GM12864 (cell line): ENCODE measurements at places on chromosomes 7 and 10.

- DNase-seq, result no peak
Measured at GRCh38 chr7:123535517-123535916, 1.1 kb upstream of the IQUB start.

- no peak for DNase-seq
Measured at GRCh38 chr7:2289111-2289586, 25.1 kb downstream of the SNX8 start.

DNA sequence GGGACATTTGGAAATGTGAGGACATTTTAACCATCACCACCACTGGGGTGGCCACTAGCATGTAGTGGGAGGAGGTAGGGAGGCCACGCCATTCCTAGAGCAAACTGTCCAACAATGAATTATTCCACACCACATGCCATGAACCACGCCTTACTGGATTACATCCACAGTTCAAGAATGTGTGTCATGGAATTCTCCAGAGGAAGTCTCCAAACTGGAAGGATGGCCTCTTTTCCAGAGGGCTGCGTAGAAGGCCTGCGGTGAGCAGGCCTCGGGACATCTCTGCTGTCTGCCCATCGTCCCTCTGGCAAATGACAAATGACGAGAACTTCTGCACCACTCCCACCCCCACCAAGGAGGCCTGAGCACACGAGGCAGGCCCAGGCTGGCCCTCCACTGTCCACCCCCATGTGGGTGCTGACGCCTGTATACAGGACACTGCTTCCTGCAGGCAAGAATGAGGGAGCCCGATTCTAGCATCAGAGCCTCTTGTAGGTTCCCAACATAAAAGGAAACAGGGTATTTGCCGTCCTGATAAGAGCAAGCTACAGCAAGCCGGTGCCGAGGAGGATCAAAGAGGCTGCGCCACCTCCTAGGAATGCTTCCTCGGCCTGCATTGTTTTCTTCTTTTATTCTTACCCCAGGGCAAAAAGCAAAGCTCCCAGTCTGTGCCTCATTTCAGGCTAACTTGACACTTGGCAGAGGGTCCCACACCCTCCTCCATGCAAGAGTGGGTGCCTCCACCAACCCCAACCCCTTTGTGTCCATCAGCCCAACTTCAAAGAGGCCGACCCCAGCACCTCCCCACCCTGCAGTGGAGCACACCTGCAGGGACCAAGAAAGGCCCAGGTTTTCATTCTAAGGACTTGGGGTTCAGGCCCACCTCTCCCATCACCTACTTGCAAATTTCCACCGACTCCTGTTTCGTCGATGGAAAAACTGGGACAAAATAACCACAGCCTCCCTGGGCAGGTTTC is 23.9 kb downstream of the TNS3 start:
- no peak for DNase-seq

DNA sequence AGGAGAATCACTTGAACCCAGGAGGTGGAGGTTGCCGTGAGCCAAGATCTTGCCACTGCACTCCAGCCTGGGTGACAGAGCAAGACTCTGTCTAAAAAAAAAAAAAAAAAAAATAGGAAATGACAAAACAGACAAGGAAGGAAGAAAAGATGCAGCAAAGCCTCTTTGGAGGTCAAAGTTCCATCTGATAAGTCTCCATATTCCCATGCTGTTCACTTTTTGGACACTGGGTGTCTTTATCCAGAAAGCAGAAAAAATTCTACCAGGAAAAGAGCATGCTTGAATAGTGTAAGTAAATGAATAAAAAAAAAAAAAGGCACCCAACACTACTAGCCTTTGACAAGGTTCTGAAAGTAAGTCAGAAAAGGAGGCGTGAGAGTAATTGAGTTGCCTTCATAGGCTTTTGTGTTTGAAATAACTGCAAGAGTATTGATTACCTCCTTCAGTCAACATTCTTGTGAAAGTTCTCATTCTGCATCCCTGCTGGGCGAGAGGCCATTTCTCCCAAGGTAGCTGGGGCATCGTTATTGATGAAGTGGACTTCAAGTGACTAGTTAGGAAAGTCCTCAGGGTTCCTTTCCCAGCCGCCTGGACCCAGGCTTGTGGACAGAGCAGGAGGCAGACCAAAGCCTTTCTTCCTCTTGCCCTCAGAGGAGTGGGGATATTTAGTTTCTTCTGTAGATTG is 133.3 kb upstream of the KIF5B start:
- no peak for DNase-seq

GRCh38 chr7:778968-779451 is 51.9 kb upstream of the PRKAR1B start:
- DNase-seq, result no peak

DNA sequence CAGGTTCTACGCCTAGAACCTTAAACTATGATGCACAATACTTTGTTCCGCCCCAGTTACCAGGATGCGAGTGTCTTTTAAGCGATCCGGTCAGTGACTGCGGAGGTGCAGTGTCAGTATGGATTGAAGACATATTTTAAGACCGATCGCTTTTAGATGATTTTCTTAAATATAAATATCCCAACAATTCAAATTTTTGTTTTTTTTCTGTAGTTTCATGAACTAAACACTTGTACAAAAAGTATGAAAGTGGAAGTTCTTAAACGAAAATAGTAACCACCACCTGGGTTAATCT is 835 bp downstream of the COMMD3 start:
- no peak for DNase-seq

- DNase-seq, result no peak
Measured at GRCh38 chr10:133058331-133059092, 29.2 kb upstream of the ADGRA1 start.

- DNase-seq, result no peak
Measured at GRCh38 chr10:54470324-54470631, 330.8 kb downstream of the PCDH15 start.

DNA sequence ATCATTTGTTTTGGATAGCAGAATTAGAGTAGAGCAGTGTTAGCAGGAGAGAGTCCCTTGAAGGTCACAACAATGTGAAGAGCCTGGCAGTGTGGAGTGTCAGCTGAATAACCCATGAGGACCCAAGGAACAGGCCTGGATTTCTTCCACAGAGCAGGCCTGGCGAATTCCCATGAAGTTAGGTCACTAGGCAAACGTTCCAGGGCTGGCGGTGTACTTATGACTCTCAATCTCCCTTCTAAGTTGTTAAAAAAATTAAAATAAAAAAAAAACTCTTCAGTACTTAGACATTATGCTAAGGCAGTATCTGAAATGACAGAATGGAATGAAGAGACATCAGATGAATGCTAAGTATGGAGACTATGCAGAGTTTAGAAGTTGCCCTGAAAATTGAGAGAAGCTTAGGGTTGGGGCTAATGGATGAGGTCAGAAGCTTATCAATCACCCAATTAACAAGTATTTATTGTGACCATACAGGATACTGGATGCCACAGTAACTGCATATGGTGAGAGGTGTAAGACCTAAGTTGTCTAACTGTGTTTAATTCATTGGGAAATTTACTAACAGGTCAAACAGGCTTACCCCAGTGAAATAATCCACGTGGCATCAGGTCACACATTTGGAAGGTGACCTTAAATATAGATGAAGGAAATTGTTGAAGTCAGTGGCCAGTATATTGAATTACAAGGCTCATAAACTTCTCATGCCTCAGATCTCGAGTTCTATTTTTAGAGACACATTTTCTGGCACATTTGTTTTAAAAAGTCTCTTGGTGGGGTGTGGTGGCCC is 126.2 kb upstream of the NRP1 start:
- DNase-seq, result no peak

DNA sequence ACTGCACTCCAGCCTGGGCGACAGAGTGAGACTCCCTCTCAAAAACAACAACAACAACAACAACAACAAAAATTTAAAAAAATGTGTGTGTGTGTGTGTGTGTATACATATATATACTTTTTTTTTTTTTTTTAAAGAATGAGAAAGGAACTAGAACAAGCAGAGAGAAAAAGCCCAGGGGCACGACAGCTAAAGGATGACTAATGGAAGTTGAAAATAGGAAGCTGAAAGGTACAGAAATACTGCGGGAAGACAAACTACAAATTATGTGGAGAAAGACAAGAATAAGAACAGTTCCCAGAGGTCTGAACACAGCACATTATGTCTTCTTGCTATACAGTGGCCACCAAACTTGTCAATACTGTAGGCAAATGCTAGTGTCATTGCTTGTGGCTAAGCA is 141.9 kb upstream of the PRSS1 start:
- no peak for DNase-seq

DNA sequence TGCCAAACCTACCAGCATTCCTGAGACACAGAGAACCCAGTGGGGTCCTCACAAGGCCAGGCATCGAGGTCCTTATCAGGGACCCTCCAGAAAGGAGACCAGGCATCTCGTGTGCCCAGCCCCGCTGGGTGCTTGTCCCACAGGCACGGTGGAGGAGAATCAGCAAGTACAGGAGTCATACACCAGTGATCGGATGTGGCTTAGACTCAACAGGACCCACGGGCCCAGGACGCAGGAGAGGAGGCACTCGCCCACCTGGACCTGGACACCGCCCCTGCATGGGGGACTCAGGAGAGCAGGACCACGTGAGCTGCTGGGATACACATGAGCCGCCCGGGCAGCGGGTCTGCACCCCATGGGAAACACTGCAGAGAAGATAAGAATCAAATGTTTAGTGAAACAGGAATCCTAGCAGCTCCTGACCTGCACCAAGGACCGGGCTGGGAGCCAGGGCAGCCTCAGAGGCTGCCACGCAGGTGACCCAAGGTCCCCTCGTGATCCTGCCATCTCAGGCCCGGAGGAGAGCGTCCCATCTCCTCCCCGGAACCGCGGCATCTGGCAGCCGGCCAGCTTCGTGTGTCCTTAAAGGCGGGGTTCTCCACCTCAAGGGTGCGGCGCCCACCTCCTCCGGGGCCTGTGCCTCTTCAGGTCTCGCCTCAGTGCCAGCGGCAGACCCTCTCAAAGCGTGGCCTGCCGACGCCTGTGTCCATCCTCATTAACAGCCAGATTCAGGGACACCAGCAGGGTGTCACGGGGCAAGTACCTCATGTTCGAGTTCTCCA is 59.2 kb downstream of the FOXL3 start:
- DNase-seq, result no peak

DNA sequence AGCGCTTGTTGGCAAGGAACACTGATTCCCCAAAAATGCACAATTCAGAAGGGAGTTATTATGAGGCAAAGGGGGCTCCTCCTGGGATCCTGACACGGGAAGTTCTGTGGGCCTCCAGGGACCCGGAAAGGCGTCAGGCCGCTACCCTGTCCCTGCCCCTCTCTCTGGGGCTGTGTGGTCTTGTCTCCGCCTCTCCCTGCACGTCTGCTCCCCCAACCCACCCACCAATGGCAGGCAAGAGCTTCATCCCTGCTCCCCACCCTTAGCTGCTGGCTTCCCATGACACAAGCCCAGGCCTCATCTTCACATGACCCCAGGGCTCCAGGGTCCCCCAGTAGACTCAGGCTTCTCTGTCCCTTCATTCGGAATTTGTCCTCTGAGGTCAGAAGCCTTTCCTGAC is 31.0 kb upstream of the ADRB1 start:
- DNase-seq, result no peak

- no peak for DNase-seq
Measured at GRCh38 chr10:123640016-123640535, 26.1 kb upstream of the GPR26 start.

GRCh38 chr10:101720606-101721230 is 25.7 kb upstream of the FBXW4 start:
- no peak for DNase-seq

DNA sequence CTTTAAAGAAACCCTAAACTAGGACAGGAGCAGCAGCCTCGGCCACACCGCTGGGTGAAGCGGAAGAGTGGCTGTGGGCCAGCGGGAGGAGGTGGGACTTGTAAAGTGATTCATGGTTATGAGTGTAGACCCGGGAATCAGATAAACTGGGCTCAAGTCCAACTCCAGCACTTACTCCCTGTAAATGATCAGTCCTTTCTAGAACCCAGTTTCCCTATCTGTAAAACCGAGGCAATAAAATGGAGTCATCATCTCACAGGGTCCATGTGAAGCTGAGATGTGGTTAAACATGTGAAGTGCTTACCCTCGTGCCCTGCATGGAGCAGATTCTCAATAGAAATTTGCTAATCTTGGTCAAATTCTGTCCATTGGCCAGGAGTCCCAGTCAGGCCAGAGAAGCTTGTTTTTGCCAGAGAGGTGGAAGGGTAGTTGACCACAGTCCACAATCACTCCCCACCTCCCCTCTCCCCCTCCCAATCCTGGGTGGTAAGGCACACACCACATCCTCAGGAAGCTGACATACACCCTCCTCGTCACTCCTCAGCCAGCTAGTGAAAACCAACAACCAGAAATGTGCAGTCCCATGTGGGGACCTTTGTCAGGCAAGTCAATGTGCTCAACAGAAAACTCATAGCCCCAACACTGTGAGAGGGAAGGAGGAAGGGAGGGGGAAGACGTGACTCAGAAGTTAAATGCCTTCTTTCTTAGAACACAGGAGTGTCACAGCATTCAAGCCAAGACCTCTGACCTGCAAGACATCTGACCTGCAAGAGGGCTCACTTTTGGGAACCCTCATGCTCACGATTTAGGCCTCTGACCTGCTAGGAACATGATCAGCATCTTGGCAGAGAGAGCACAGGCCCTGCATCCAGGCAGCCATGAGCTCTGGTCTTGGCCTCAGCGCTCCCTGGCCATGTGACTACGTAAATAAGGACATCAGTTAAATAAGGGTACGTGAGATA is 145.1 kb downstream of the PLXNA4 start:
- DNase-seq, result no peak

- DNase-seq, result no peak
Measured at GRCh38 chr7:1861799-1862458, 191.9 kb downstream of the ELFN1 start.

DNA sequence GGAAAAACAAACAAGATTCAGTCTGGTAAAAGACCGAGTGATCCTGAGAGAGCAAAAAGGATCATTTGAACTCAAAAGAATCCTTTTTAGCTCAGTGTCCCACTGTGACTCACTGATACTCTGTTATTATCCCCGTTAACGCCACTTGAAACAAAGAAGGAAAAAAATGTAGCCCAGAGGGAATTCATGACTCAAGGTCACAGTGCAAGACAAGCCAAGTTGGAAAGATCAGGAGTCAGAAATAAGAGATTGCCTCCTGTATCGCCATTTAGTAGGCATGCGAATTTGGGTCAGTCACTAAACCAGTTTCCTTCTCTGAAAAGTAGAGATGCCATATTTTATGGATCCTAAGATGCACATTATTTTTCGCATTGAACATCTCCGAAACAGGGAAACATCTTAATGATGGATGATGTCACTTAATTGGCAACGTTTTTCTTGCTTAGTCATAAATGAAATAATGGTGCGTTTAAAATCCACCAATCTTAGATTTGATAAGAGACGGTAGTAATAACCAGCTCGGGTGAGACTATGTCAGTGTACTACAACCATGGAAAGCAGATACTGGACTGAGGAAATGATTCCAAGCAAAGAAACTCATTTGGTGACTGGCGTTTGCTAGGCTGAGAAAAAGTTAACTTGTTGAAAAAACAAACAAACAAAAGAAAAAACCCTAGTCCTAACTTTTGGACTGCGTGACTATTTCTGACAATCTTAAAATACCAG is 502.0 kb upstream of the CELF2 start:
- DNase-seq, result no peak
